ENCODE measurements at places on chromosomes 5 and 9.

DNA sequence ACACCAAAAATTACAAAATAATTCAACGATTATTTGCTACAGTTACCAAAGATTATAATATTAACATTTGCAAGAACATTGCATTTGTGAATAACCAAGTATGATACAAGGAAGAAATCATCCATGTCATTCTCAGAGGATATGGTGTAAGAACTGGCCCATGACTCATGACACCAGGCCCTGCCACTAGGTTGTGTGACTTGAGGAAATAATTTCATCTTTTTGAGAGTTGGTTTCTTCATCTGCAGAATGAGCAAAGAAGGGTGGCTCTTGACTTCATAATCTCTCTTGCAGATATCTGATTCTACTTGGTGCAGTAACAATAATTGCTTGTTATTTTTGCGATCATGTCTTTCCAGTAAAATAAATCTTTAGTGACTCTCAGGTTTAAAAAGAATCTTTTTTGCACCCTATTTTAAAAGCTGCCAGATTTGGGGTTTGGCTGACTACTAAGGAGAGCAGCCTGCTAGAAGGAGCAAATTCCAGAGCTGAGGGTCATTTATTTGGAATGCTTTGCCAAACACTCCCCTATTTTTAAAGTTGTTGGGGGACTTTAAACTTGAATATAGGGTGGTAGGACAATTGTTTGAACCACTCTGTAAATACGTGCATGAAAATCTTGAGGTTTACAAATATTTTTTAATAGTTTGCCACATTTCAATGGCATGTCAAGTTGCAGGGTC lies 23.5 kb downstream of the ITGA1 start:
- DNase-seq, result no peak

DNA sequence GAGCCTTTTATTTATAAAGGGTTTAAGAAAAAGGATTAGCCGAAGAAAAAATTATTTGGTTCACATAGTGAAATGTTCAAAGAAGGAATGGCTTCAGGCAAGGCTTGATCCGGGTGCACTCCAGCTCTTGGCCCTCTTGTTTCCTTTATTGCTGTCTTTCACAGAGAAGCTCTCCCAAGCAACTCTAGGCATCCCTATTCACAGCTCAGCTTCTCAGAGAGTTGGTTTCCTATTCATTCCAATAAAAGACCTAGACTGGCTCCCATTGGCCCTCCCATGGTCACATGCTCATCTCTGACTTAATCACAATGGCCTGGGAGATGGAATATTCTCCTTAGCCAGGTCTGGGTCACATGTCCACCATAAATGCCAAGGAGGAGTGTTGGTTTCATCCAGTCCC lies 9.4 kb upstream of the FGFR4 start:
- DNase-seq, result no peak

DNA sequence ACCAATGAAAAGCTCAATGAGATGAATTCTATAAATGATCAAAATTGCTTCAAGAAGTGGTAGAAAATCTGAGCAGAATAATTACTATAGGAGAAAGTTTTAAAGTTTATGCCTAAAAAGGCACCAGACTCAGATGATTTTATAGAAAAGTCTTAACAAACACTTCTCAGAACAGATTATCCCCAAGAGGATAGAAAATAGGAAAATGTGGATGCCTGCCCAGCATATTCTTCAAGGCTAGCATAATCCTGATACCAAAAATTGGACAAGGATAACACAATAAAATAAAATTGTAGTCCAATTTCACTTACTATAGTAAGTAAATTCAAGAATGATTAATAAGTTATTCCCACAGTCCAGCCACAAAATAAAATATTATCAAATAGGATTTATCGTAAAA lies 397.0 kb downstream of the NR2F1-AS1 start:
- DNase-seq, result no peak

GRCh38 chr5:32949286-32949970 lies 238.3 kb downstream of the NPR3 start:
- no peak for DNase-seq

DNA sequence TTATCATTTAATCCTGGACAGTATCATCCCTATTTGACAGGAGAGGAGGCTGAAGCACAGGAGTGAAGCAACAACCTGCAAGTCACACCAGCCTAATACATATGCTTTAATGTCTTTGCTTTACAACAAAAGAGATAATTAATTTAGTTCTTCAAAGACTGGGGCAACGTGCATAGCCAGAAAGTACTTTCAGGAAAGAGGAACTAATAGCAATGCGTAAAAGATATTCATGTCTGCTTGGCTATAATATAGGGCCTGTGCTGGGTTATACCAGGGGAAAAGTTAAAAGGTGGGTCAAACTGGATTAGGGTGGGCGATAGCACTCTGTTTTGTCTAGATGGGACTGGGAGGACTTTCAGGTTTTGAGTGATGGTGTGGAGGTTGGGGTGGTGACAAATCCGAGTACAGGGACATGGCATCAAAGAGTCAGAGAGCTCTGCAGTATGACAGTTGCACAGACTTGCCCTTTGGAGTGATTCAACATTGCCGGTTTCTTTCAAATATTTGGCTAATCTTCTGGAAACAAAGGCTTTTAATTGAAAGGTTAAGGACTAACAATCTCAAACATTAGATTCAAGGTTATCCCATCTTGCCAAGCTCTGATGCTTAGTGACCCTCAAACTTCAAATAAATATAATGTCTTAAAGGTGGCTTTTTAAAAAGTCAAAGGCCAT lies 11.9 kb downstream of the DAB2 start:
- no peak for DNase-seq

GRCh38 chr9:98187926-98188325 lies 4.5 kb downstream of the CORO2A start:
- no peak for DNase-seq

- DNase-seq, result no peak
These were observed 96.1 kb downstream of the OTULIN start for GRCh38 chr5:14760548-14761002.

DNA sequence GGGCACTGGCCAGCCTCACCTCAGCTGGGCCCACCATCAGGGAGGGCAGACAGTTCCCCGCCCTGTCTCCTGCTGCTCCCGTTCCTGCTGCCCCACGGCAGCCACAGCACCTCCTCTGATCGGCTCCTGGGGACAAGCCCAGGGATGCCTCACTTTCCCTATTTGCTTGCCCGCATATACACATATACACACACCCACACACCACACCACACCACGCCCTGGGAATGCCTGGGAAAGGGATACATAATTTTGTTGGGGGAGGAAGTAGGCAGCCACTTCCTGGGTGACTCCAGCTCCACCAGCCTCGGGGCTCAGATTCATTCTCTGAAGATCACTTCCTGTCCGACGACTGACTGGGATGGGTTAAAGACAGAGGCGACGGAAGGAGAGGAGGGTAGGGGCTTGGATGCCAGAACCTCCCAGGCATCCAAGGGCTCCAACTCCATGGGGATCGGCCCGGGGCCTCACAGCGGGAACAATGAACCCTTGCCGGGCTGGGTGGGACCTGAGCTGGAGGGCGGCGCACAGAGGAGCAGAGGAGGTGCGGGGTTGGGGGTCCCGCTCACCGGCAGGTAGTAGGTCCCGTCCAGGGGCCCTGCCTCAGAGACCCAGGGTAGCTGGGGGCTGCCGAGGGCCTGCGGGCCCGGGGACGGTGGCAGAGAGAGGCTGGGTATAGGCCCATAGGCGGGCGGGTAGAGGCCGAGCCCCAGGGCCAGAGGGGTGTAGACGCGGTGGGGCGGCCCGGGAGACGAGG lies 2.0 kb upstream of the MZB1 start:
- DNase-seq, result no peak

DNA sequence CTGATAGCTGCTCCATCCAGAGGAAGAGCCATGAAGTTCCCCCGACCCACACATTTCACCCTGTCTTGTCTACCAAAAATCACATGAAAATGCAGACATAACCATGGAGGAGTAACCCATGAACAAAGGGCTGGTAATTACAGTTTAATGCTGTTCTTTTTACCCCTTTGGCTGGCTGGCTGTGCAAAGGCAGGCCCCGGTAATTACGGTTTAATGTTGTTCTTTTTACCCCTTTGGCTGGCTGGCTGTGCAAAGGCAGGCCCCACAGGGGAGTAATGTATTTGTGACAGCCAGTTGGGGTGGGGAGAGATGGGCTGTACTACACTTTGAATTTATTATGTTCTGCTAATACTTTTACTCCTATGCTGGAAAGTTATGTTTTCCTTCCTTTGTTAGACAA lies 41.7 kb downstream of the PIK3R1 start:
- DNase-seq, result no peak

DNA sequence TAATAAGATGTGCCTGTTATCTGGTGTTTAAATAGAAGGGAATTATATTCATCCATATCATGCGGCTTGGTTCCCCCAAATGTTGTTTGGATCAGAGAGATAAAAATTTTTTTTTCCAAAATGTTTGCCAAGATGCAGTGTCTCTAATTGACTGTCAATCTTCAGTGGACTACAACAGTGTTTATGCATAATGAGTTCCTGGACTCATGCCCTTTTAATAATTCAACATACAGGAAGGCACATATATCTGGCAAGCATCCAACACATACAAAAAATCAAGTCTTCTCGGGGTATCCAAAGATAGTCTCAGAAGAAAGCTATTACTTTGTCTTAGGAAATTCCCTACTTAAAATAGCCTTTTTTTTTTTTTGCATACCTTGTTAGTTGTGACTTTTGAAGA lies 1534.7 kb downstream of the EFNA5 start:
- no peak for DNase-seq

DNA sequence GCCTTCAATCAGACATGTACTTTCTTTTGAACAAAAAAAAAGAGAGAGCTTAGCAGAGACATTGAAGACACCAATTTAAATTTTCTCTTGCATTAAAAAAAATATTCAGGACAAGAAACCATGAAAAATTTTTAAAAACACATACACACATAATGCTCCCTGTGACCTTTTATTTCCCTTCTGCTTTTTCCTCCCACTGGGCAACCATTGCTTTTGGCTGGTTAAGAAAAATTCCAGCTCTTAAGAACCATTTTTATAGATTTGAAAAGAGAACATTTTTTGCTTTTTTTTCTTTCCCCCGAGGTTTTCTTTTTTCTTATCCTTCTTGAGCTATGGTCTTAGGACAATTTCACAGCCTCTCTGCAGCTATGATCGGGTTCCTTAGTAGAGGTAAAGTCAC lies 6.1 kb upstream of the HMHB1 start:
- no peak for DNase-seq

- DNase-seq, result no peak
These were observed 96.3 kb downstream of the CACNA1B start for GRCh38 chr9:137973829-137974416.

DNA sequence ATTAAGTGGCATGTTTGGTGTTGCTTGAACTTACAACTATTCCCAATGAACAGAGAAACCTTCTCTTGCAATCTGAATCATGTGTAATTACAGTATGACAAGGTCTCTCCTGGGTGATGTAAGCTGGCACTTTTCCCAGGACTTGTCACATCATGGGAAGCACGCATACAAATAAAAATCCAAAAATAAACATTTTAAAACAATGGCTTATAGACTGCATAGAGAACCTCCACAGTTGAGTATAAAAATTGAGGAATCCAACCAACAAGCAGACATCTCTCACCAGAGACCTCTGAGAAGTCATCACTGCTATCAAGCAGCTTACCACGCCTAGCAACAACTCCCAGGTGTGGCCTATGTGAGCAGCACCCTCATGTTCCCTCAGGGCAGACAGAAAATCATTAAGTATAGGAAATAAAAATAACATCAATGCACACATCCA lies 3.9 kb downstream of the MLLT3 start:
- DNase-seq, result no peak

DNA sequence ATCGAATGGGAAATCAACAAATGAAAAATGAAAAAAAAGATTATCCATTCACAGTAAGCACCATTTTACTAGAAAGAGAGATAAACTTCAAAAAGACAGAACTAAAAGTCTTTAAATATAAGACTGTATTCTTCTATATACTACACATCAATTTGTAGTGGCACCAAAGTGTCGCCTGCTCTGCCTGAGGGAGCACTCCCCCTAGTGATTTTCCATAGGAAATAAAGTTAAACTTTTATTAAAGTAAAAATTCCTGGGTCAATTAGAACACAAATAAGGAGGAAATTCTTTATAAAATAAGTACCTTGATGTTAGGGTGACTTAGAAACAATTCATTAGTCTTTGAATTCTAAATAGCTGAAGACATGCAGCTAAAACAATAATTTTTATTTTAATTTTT lies 9.7 kb downstream of the RAD1 start:
- no peak for DNase-seq

- DNase-seq, result no peak
These were observed 3.5 kb upstream of the GBGT1 start for GRCh38 chr9:133167096-133167730.

DNA sequence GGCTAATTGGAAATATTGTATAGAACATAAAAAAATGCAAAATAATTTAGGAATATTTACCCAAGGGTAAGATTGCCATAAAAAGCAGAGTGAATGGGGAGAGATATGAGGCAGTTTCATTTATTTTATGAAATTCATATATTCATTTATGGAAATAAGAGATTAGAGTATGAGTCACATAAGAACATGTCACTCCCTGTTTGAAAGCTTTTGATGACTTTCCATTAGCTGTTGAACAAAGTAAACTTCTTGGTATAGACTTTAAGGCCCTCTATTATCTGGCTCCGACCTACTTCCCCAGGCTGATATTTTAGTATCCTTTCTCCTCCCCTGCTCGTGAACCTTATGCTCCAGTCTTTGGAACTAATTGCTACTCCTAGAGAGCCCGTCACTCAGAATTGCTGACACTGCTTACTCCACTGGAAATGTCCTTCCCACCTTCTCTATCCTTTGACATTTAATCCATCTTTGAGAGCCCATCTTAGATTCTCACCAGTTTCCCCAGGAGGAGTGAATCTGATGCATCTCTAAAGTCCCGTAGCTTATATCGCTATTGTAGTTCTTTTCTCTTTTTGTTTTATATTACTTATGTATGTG lies 8.9 kb upstream of the ACTBL2 start:
- DNase-seq, result no peak

DNA sequence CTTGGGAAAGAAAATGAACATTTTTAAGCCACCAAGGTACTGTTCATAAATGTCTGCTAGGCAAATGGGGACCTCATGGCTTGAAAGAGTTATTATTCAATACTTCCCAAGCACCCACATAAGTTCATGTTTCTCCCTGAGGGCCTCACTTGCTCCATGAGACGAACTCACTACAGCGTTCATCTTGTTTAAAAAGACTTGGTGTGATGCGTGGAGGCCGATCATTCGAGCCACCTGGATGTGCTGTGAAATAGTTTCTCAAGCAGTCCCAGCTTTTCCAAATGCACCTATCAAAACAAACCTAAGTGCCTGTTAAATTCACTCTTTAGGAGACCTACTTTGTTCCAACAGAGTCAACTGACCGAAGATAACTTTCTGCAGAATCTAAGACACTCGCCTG lies 103.2 kb downstream of the LHFPL2 start:
- DNase-seq, result no peak

GRCh38 chr9:110414471-110414870 lies 76.8 kb upstream of the TXNDC8 start:
- DNase-seq, result no peak
